ENCODE measurements at places on chromosomes 5 and 9.

DNA sequence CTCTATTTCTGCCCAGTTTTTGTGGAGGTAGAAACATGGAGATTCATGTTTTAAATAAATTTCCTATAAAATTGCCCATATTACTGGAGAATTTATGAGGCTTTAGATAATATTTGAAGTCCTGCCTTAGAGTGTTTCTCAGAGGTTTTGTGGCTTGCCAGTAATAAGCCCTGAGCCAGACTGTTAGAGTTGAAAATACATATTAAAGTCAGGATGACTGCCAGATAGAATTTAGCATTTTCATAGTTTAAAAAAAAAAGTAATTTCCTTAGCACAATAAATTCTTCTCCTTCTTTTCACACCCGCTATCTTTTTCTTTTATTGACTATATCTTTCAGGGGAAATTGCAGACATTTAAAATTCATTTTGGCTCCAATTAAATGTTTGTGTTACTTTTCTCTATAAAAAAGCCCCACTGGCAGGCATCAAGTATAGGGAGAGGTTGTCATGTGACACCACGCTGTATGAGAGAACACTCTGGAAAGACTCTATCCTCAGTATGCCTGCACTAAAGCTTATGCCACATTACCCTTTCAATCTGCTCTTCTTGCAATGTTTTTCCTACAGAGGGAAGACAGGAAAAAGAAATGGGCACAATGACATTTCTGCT lies 135.2 kb downstream of the MPDZ start:
- no peak for DNase-seq

DNA sequence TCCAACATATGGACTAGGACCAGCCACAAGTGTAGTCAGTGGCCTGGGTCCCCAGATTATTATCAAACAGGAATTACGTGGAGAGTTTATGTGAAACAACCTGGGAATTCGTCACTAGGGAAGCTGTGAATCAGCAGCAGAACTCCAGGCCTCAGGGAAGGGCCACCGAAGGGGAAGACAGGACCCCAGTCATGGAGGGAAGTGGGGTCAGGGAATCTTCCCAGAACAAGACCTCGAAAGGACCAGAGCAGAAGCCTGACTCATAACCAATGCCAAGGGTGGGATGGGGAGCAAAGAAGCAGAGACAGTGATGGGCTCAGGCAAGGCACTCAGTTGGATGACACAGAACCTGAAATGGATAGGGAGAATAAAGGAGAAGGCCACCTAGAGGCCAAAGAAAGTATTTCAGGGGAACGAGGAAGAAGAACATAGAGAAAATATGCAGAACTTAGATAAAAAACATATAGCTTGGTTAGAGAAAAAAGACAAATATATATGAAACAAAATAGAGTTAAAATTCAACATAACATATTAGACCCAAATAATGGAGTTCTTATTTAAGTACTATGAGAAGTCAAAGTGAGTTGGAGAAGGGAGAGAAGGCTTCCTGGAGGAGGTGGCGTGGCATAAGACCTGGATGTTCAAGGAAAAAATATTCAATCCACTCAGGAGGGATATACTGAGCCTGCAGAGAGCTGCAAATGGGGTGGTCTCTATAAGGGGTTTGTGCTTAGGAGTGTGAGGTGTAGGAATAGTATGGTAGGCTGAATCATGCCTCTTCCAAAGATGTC lies 66.7 kb upstream of the CAST start:
- no peak for DNase-seq

GRCh38 chr5:71988808-71989207 lies 118.5 kb upstream of the MAP1B start:
- no peak for DNase-seq

GRCh38 chr5:22372826-22373660 lies 480.1 kb downstream of the CDH12 start:
- DNase-seq: no peak

- no peak for DNase-seq
Observed at GRCh38 chr9:8616414-8616813, 816.8 kb upstream of the DMAC1 start.

DNA sequence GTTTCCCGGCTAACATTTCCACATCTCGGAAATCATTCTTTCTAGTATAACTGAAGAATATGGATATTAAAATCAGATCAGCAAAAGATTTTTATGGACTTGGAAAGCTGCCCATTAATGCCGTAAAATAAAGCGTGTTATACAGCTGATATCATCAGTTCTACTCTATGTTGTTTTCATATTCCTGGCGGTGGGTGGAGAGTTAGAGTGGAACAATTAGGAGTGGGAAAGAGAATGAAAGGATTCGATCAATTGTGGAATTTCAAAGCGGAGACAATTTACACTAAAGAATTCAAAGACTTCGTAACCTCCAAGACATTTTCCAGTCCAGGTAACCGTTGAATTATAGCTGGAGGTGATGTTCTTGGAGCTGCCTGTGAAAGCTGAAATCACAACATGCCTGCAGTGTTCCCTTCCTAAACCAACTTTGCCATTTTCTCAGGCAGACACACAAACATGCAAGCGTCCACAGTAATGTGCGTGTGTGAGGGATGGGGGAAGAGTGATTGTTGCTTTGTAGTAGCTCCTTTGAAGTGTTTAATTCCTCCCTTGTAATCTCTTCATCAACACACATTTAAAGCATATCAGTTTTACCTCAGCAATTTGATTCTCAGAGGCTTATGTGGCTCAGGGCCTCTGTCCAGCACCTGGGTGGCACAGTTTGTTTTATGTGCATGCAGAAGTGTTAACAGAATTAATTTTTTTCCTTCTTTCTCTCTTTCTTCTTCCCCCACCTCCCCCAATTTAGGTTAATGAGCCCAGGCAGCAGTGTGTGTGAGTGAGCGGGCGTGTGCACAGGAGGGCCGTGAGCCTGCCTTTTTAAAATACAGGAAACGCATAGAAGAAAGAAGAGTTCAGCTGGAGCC lies 544.1 kb downstream of the RAB3C start:
- DNase-seq: no peak

GRCh38 chr9:124209774-124210173 lies 48.0 kb upstream of the NEK6 start:
- no peak for DNase-seq

DNA sequence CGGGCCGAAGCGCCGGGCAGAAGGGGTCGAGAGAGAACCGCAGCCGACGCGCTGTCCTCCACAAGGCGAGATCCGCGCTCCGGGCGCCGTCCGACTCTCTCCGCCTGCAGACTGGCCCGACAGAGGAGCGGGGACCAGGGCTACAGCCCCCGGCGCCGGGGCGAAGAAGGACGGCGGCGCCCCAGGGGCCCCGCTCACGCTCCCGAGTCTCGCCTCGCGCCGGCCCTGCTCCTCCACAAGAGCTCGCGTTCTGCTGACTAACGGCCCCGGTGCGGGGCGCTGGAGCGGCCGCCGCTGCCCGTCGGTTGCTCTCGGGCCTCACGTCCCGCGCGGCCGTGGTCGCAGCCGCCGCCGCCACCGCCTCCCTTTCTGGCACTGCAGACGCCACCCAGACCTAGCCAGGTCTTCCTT lies 338 bp downstream of the ABHD17B start:
- DNase-seq: peak; percentile 73

DNA sequence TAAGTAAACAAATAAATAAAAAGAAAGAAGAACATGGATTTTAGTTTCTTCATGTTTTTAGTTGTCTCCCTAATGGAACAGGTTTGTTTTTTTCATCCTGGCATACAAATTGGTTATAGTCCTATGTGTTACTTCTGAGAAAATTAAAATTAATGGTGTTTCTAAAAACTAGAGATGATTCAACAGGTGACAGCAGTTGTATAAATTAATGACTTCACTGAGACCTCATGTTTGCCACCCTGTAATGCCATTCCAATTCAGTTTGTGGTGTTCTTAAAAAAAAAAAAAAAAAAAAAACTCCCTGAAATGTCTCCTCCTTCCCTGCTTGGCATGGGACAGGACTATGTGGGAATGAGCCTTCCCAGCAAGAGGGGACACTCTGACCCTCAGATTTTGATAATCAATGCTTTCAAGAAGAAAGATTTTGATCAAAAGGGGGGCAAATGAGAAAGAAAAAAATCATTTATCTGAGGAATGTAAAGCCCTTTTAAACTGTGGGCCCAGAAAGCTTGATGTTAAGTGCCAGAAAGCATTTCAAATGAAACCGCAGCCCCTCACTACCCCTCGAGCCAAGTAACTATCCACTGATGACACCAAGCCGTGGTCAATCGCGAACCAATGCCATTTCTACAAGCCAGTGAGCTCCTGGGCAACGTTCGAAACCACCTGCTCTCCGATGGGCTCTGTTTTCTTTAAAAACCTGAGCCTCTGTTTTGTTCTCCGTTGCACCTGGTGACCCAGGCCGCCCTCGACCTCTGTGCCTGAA lies 941 bp downstream of the EXD3 start:
- DNase-seq: no peak

- DNase-seq: no peak
Observed at GRCh38 chr5:1998348-1998669, 115.6 kb upstream of the IRX4 start.

DNA sequence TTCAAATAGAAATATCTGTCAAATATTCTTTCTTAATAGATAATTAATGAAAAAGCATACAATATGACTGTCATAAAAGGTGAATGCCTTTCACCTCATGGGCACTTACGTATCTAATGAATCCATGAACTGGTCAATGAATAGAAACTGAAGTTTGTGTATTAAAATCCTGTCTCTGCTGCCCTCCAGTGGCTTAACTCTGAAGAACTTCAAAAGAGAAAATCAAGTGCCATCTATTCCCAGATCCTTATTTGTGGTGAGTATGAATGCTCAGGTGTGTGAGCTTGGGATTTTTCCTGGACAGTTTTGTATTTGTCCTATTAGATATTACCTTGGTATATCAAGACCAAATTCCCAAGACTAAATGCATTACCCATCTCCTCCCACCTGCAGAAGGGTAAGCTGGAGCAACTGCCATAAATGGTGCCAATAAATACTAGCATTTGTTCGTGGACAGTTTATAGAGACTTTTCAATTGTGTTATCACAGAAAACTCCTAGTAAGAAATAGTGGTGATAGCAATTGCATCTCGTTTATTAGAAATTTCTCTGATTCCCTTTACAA lies 44.0 kb upstream of the SVEP1 start:
- DNase-seq: no peak

GRCh38 chr9:37507566-37508134 lies 21.9 kb downstream of the POLR1E start:
- DNase-seq: no peak

GRCh38 chr9:121369595-121370265 lies at the start of gene STOM:
STOM (minus strand) TSS chr9:121370250; CDS start chr9:121370187, 63 bp downstream.
- peak; percentile 76 for DNase-seq

DNA sequence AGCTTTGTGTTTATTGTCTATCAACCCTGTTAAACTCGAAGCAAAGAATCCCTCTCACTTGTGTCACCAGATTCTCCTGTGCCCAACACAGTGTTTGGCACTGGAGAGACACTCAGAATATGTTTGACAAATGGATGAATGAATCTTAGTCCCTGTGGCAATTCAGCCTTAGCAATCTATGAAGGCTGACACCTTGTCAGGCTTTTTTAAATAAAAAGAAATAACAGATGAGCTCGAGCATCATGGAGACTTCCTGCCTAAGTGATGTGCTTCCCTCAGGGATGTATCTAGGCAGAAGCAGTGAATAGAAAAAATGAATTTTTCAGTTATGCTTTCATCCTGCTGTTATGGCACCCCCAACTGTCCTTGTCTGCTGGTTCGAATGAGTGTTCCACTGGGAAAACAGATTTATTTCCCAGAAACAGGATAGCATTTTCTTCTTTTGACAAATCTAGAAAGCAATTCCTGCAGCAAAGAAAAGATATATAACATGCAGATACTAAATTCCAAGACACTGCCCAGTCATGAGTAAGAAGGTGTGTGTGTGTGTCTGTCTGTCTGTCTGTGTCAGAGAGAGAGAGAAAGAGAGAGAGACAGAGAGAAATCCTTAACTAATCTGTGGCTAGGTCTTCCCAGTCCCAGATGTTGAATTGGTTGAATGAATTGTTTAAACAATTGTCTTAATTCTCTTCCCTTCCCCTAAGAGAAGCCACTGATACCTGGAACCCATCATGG lies 16.7 kb downstream of the MAMDC2 start:
- DNase-seq: no peak

DNA sequence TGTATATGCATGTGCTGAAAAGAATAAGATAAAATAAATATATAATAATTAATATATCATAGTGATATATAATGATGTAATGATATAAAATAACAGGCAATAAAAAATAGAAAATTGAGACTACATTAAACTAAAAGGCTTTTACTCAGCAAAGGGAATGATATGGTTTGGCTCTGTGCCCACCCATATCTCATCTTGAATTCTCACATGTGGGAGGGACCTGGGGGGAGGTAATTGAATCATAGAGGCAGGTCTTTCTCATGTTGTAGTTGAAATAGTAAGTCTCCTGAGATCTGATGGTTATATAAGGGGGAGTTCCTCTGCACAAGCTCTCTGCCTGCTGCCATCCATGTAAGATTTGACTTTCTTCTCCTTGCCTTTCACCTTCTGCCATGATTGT lies 1550.9 kb upstream of the CDH6 start:
- DNase-seq: no peak

DNA sequence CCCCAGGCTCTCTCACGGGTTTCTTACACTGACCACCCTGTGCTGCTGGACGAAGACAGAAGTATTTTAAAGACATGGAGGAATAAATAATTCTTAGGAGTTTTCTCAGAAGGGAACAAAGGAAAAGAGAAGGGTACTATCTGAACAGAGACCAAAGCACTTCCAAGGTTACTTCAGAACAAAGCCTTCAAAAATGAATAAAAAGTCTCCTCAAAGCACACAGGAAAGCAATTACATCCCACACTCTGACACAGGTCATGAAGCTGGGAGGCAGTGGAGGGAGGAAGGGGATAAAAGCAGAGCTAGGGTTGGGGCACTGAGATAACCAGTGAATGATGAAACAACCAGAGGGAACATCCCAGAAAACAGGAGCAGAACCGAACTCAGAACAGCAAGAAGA lies 151.8 kb downstream of the ARSB start:
- no peak for DNase-seq

- no peak for DNase-seq
Observed at GRCh38 chr5:78824831-78825281, 160.3 kb downstream of the ARSB start.

- no peak for DNase-seq
Observed at GRCh38 chr5:74316064-74316603, 324.4 kb downstream of the ENC1 start.

- DNase-seq: no peak
Observed at GRCh38 chr9:109276469-109277440, 44.1 kb downstream of the EPB41L4B start.

GRCh38 chr9:7042124-7042523 lies 284.4 kb downstream of the KDM4C start:
- DNase-seq: no peak

DNA sequence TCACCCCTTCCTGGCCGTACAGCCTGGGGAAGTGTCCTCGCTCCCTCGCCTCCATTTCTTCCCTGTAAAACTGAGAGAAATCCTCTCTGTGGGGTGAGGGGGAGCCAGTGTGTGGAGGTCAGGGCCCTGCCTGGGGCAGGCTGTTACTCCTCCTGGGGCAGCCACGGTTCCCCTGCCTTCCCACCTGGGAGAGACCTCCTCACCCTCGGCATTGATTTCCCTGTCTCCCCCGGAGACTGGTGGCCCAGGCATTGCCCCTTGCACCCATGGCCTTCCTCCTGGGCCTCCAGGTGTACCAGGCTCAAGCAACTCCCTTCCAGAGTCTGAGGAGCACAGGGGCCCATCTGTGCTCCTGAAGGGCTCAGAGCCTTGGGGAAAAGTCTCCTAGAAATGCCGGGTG lies 75.6 kb upstream of the RNU6ATAC start:
- DNase-seq: no peak

- DNase-seq: no peak
Observed at GRCh38 chr5:134345996-134346395, 21.0 kb downstream of the CDKL3 start.

GRCh38 chr9:13735181-13735580 lies 455.7 kb upstream of the MPDZ start:
- DNase-seq: no peak

GRCh38 chr5:75028090-75028489 lies 24.3 kb downstream of the GCNT4 start:
- DNase-seq: no peak
